ENCODE measurements at places on chromosomes 11 and 22. TPM values are rescaled to one million over a fixed set of nuclear protein-coding genes. Genes with fewer than 3 reads are reported as not detected.

DNA sequence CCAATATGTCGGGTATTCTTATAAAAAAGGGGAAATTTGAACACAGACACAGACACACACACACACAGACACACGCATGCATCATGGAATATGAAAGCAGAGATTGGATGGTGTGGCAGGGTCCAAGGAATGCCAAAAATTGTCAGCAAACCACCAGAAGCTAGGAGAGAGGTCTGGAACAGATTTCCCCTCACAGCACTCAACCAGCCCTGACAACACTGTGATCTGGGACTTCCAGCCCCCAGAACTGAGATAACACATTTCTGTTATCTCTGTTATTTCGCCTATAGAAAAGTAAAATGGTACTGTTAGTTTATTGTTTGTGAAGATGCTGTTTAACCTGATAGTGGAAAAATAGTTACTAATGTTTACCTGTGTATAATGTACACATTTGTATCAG lies 145.4 kb upstream of the ZBED5 start:
- no peaks in the 10 kb centered on the region for H3K36me3 ChIP-seq
- DNase-seq = no peak
- peaks cover 28% of the 10 kb centered on the region for H3K27me3 ChIP-seq
- H3K4me1 ChIP-seq = no peaks in the 10 kb centered on the region
- H3K4me3 ChIP-seq = no peak overlapping the region
- H3K27ac ChIP-seq = no peak overlapping the region

DNA sequence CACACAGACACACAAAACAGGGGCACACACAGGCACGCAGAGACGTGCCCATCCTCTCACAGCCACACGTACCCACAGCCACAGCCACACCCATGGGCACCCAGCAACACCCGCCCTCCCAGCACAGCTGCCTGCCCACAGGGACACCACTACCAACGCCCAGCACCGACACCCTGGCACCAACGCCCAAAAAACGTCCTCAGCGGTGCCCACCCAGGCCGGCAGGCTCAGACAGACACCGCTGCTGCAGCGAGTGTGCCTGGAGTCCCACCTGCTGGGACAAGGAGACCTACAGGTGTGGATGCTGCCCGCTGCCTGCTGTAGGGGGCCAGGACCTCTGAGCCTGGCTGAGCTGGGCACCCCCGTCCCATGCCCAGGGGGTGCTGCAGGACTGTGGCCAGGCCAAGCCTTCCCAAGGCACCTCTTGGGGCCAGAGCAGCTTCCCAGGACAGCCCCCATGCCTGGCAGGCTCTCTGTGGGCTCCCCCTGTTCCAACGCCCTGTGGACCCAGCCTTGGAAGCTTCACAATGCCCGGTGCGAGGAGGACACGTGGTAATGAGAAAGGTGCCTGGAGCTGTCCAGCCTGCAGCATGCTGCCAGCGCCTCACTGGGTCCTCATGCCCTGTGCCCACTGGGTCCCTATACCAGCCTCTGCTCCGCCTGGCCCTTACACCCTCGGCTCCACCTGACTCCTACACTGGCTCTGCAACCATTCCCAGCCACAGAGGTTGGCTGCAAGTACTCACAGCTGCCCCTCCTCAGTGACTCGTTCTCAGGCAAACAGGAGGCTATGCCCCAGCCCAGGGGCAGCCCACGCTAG lies 45.8 kb upstream of the TH start:
- H3K27me3 ChIP-seq = peaks cover 4% of the 10 kb centered on the region
- H3K27ac ChIP-seq = no peak overlapping the region
- DNase-seq = no peak

OR4D11 gene
- not detected for total RNA-seq

DNA sequence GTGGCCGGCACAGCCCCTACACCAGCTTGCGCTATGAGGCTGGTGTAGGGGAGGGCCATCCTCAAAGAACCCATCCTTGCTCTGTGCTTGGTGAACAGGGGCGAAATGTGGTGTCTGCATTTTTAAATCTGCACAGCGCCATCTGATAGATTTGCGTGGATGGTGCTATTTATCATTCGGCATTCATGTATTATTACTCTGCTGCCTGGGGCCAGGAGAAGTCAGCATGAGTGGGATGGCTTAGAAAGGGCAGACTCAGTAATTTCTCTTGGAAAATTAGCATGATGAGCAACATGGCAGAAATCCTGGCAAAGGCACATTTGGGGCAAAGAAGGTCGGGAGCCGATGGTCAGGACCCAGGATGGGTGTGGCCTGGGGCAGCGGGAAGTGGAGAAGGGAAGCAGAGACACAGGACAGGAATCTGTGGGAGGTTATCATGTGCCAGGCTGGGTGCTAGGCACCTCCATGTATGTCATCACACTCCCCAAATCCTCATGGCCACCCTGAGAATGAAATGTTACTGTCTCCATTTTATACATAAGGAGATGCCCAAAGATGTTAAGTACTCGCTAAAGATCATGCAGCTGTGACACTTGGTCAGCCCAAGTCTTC lies 149.0 kb downstream of the CEP164 start:
- no peaks in the 10 kb centered on the region for H3K4me1 ChIP-seq
- H3K36me3 ChIP-seq = no peaks in the 10 kb centered on the region
- H3K27me3 ChIP-seq = no peaks in the 10 kb centered on the region
- no peak overlapping the region for H3K4me3 ChIP-seq
- no peak for DNase-seq

CDCA5 gene
- 112 TPM for total RNA-seq

- DNase-seq = no peak
- no peaks in the 10 kb centered on the region for H3K36me3 ChIP-seq
- peaks cover 11% of the 10 kb centered on the region for H3K27me3 ChIP-seq
- no peak overlapping the region for H3K4me3 ChIP-seq
- peaks cover 14% of the 10 kb centered on the region for H3K4me1 ChIP-seq
- H3K27ac ChIP-seq = no peak overlapping the region
These were observed 5.4 kb downstream of the PAK1 start for GRCh38 chr11:77468527-77468926.

KMT5B gene
- total RNA-seq = 16.9 TPM

- peak; percentile 60 for DNase-seq
- H3K4me3 ChIP-seq = no peak overlapping the region
- H3K27me3 ChIP-seq = peaks cover 25% of the 10 kb centered on the region
- H3K36me3 ChIP-seq = no peaks in the 10 kb centered on the region
- H3K27ac ChIP-seq = no peak overlapping the region
These were observed 3.9 kb upstream of the ABCG4 start for GRCh38 chr11:119144825-119145486.

Measured in activated CD8-positive, alpha-beta T cell treated with anti-CD3 and anti-CD28 coated beads for 36 hours (primary cell).